ENCODE measurements at places on chromosomes 13 and 19.
A peak's percentile ranks its signal among the peaks of the same experiment; 100 is the strongest.

DNA sequence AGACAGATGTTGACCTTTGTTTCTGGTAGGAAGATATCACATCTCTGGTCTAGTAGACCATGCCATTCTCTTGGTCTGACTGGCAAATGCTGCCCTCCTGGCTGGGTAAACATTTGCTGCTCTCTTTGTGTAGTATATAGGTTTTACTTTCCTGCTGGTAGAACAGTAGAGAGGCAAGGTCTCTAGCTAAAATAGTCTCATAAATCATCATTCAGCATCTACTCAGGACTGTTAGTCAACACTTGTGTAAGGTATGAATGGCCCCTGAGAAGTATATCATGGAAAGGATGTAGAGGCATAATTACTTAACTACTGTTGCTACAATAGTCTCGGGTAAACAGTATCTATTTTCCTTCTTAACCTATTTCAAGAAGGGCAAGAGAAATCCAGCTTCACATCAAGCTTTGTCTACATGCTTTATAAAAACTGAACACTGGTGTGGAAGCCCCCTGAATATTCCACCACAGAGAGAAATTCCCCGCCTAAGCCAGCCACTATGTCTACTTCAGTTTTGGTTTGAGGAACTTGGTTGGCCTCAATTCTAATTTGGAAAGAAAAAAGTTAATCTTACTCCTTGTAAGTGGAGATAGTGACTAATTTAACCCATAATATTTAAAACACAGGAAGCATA is 18.4 kb upstream of the MYCBP2 start:
- no peak for DNase-seq
- H3K4me1 ChIP-seq: peaks cover 8% of the 10 kb centered on the region
- H3K36me3 ChIP-seq: no peaks in the 10 kb centered on the region

GRCh38 chr19:48616491-48617056 is 1.7 kb upstream of the FAM83E start:
- DNase-seq: no peak
- no peaks in the 10 kb centered on the region for H3K27me3 ChIP-seq
- H3K4me3 ChIP-seq: peak overlapping the region; percentile 97
- H3K36me3 ChIP-seq: peaks cover 73% of the 10 kb centered on the region
- H3K27ac ChIP-seq: peak overlapping the region; percentile 99
- peaks cover 42% of the 10 kb centered on the region for H3K4me1 ChIP-seq

GRCh38 chr13:101303521-101303920 is 112.8 kb downstream of the NALCN start:
- H3K36me3 ChIP-seq: no peaks in the 10 kb centered on the region
- H3K27ac ChIP-seq: no peak overlapping the region
- H3K4me1 ChIP-seq: no peaks in the 10 kb centered on the region
- H3K4me3 ChIP-seq: no peak overlapping the region
- no peak for DNase-seq

DNA sequence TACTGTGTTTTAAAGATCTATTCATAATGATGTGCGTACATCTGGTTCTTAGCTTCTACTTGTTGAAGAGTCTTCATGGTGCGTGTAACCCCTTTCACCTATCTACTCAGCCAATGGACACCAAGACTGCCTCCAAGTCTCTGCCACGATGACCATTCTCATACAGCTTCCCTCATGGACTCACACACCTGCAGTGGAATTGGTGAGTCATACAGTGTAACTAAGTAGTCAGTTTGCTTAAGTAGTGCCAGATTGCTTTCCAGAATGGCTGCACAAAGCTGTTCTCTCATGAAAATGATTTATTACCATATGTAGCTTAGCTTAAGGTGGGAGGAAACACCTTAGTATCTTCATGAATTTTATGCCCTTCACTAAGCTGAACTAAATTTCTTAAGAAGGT is 112.3 kb downstream of the AKAP11 start:
- H3K4me1 ChIP-seq: peaks cover 29% of the 10 kb centered on the region
- no peak overlapping the region for H3K27ac ChIP-seq
- H3K36me3 ChIP-seq: no peaks in the 10 kb centered on the region

- DNase-seq: peak; percentile 5
- H3K27me3 ChIP-seq: no peaks in the 10 kb centered on the region
- peak overlapping the region; percentile 44 for H3K4me3 ChIP-seq
- H3K27ac ChIP-seq: peak overlapping the region; percentile 78
Measured at GRCh38 chr13:42405665-42406390, 133.9 kb downstream of the AKAP11 start.

- no peak overlapping the region for H3K27ac ChIP-seq
- H3K4me3 ChIP-seq: no peak overlapping the region
- H3K27me3 ChIP-seq: peaks cover 27% of the 10 kb centered on the region
Measured at GRCh38 chr19:48443256-48443655, 2.5 kb upstream of the GRWD1 start.

DNA sequence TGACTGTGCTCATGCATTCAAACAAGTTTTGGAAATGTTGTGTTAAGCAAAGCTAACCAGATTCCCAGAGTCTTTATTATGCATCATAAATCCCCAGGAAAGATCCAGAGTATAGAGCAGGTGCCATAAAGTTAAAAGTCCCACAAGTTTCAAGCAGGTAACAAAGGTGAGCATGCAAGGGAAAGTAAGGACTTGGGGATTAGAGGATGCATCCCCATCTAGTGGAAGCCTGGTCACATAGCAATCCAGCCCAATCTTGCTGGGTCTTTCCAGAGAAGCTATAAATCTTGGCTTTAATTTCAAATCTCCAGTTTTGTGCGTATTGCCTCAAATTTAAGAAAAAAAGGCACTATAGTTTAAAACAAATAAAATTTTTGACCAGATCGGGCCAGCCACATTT is 72.7 kb downstream of the ZNF254 start:
- H3K36me3 ChIP-seq: no peaks in the 10 kb centered on the region
- no peaks in the 10 kb centered on the region for H3K27me3 ChIP-seq
- H3K4me3 ChIP-seq: no peak overlapping the region
- no peak for DNase-seq

DNA sequence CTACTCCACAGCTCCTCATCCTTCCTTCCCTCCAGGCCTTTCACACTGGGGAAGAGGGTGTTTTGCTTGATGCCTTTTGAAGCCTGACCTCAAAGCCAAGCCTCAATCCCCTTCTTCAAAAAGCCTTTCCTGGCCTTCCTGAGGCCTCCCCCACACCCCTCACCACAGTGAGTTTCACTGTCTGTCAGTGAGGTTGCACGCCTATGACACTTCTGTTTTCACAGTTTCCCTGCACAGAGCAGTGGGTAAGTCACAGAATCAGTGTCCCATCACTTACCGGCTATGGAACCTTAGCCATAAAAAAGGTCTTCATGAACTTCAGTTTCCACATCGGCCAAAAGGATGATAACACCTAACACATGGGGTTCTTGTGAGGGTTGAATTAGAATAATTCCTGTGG is 371.4 kb downstream of the UQCRFS1 start:
- no peaks in the 10 kb centered on the region for H3K4me1 ChIP-seq
- DNase-seq: no peak
- H3K4me3 ChIP-seq: no peak overlapping the region
- H3K27ac ChIP-seq: no peak overlapping the region
- H3K27me3 ChIP-seq: peaks cover 3% of the 10 kb centered on the region

DNA sequence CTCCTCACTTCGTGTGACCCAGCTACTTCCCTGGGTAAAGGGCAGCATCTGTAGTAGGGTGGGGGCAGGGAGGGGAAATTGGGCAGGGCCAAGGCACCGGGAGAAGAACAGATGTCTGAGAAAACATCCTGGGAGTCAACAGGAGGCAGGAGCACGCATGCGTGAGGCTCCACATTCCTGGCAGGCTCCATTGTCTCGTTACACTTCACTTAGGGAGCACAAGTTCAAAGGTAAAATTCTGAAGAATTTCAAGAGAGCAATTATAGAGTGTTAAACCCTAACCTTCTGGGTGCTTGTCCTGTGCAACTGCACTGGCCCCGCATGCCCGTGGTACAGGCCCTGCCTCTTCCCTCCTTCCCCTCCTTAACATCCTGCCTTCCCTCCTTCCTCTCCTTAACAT is 79.6 kb upstream of the POMP start:
- H3K36me3 ChIP-seq: no peaks in the 10 kb centered on the region
- no peak for DNase-seq
- H3K4me1 ChIP-seq: peaks cover 7% of the 10 kb centered on the region

DNA sequence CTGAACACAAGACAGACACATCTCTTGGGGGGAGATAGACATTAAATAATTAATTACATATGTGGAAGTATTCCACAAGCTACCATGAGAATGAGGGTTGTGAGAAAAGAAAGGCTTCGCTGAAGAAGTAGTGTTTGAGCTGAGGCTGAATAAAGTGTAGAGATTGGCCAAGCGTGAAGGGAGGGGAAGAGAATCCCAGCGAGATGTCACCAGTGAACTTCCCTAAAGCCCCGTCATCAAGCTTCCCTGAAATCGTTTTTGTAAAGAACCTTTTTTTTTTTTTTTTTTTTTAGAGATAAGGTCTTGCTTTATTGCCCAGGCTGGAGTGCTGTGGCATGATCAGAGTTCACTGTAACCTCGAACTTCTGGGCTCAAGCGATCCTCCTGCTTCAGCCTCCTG is 235.2 kb downstream of the KCNRG start:
- no peak overlapping the region for H3K27ac ChIP-seq
- H3K4me1 ChIP-seq: peaks cover 35% of the 10 kb centered on the region
- H3K36me3 ChIP-seq: peaks cover 14% of the 10 kb centered on the region
- H3K4me3 ChIP-seq: no peak overlapping the region
- no peaks in the 10 kb centered on the region for H3K27me3 ChIP-seq
- DNase-seq: no peak

DNA sequence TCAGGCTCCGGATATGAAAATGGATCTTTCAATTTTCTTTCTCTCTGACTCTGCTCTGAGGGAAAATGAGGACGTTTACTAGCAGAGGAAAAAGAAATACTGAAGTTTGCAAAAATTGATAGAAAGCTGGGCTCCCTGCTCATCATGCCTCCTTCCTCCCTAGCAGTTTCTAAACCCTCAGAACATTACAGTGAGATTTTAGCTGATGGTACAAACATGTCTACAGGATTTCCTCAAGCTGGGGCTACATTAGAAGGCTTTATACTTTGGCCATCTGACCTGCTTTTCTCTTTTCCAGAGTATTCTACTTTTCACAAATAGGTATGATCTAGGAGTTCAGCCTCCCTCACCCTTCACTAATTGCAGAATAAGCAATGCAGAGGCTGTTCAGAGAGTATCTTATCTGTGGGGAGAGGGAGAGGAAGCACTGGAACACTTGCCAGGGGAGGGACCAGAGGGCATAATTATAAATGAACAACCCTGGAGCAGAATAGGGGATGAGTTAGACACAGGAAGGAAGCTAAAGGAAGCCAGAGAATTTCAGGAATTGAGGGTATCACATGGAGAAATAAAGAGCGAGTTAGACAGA is 30.0 kb downstream of the CEACAM1 start:
- DNase-seq: no peak
- H3K4me1 ChIP-seq: no peaks in the 10 kb centered on the region
- H3K4me3 ChIP-seq: no peak overlapping the region
- no peaks in the 10 kb centered on the region for H3K27me3 ChIP-seq
- H3K27ac ChIP-seq: no peak overlapping the region
- H3K36me3 ChIP-seq: peaks cover 2% of the 10 kb centered on the region
